ENCODE measurements at places on chromosomes 3 and 15.

- no peak for DNase-seq
Observed at GRCh38 chr15:64749999-64750657, 25.3 kb downstream of the RBPMS2 start.

DNA sequence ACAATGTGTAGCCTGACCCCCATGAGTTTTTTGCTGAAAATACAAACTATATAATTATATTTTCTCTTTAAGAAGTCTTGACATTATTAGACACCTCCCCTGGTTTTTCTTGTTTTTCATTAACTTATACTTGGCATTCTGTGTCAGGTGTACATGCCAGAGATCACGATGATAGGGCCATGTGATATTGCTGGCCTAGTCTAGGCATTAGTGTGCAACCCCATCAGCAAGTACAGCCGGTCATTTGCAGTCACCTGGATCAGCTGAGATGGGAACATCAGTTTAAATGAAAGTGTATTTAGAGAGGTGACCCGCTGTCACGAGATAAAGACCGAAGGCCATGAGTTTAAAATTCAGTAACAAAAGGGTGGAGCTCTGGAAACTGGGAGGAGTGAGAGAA is 12.6 kb upstream of the SPPL2A start:
- DNase-seq: no peak

DNA sequence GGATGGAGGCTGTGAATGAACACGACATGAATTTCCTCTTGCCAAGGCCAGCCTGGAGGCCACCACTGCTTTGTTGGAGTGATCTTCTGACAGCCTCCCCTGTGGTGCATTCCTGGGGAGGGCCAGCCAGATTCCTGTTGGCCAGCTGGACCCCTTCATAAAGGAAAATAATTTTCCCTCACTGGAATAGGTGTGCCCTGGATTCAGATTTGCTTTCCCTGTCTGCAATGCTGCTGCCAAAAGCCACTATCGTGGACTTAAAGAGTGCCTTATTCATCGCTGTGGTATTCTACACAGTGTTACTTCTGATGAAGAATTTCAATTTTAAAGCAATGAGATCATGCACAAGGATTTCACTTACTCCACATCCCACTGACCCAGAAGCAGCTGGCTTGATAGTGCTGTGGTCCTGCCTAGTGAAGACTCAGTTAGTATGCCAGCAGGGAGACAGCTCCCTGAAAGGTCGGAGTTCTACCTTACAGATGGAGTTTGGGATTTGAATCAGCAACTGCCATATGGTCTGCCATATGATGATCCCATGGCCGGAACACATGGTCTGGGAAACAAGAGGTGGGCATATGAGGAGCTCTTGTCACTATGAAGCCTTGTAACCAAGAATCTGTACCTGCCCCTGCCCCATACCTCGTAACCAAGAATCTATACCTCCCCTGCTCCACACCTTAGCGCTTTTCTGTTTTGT is 145.2 kb downstream of the KLF13 start:
- DNase-seq: no peak

DNA sequence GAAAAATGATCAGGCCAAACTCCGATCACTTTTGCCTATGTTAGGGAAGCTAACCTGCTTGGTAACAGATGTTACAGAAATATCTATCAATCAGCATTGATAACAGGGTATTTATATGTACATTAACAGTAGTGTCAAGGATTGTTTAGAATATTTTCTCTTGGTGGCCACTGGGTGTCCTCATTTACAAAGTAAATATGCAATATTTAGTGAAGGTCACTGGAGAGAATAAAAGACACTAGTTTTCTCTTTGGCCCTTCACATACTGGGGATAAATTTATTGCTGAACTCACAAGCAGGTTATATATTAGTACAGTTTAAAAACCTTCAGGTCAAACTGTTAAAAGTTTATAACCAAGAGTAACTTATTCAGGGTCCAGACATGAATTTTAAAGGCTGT is 69.0 kb downstream of the TIGIT start:
- no peak for DNase-seq

- DNase-seq: no peak
Observed at GRCh38 chr15:85618228-85618505, 176.6 kb downstream of the KLHL25 start.

DNA sequence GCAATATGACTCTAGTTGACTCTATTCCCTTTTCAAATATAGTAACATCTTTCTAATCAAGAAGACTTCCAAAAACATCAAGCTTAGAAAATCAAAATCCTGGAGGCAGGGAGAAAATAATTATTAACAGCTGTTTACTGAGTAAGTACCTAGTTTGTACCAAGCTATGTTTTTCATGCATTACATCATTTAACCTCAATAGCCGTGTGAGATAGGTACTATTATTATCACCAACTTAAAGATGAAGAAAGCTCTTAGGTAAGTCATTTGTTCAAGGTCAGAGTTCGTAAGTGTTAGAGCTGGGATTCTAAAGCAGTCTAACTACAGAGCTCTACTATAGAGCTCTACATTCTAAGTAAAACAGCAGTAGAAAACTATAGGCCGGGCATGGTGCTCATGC is 41.6 kb downstream of the GSK3B start:
- no peak for DNase-seq

GRCh38 chr15:30042556-30042955 is 40.2 kb upstream of the GOLGA8J start:
- DNase-seq: no peak

DNA sequence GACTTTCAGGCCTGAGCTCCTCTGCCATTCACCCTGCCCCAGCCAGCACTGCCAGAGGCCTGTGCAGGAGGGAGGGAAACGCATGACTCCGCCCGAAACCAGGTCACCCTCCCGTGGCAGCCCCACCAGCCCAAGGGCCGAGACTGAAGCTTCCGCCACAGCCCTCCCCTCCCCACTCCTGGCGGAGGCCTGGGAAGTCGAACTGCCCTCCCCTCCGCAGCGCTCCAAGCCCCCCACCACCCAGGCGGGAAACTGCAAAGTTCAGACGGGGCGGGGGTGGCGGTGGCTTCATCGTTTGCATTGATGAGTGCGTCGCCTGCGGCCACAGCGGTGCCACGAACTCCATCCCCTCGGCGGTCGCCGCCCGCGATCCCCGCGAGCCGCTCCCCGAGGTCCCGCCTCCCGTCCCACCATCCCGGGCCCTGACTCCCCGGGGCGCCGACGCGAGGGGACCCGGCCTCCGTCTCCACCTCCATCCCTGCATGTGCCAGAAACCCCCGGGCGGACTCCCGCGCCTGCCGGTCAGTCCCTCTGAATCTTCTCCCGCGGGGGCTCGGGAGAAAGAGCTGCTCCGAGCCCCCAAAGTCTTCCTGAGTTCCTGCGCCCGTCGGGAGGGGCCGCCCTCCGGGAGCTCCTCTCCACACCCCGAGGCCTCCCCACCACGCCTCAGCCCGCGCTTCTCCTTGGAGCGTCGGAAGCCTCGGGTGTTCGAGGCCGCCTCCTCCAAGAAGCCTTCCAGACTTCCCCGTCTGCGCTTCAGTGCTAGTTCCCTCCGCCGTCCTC is 698 bp downstream of the MELTF start:
- DNase-seq: peak; percentile 19

- DNase-seq: no peak
Observed at GRCh38 chr3:158258619-158259018, 148.7 kb downstream of the RSRC1 start.

- no peak for DNase-seq
Observed at GRCh38 chr15:35514759-35515158, 31.2 kb downstream of the DPH6 start.

DNA sequence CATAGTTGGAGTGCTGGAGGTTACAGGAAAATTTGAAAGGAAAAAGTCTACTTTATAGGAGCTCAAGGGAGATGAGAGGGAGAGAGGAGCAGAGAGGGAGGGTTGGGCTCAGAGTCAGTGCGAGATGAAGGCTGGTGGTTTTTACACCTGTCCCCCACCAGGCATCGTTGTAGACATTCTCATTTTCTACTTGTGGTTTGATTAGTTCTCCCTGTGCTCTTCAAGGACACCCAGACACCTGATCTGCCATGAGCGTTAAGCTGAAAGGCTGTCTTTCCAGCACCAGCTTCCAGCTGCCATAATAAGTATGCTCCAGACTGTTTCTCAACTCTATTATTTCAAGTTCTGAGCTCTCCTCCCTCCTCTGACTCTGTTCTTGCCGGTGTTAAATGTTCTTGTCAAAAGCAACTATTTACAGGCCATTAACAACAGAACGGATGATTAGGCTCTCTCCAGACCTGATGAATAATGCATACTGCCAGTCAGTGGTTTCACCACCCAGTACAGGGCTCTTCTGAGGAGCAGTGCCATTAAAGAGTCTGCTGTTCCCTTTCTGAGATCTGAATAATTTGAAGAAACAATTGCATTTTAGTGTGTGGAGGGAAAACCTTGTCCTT is 514.6 kb upstream of the MCTP2 start:
- no peak for DNase-seq

- no peak for DNase-seq
Observed at GRCh38 chr3:72972706-72973030, 23.9 kb upstream of the PPP4R2 start.

DNA sequence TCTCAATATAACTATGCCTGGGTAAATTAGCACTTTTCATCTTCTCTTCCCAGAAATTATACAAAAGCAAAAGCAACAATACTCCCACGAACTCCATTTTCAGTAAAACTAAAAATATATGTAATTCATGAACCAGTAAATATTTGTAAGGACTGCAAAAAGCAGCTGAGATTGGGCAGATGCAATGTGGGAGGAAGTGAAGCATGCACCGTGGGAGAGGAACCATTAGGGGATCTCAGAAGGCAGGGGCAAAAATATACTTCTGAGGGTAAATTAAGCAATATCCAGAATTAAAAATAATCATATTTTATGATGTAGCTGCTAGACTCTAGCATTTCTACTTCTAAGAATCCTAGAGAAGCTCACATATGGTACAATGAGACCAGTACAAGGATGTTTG is 20.2 kb downstream of the CFAP91 start:
- DNase-seq: no peak

- no peak for DNase-seq
Observed at GRCh38 chr3:126108676-126109050, 24.7 kb upstream of the SLC41A3 start.

- DNase-seq: no peak
Observed at GRCh38 chr3:188320757-188321156, 166.8 kb downstream of the LPP start.

All from Calu3 (cell line).